Astrocyte (in vitro differentiated cells and primary cell): ENCODE measurements at places on chromosomes 1 and 21. TPM values are rescaled to one million over a fixed set of nuclear protein-coding genes. Genes with fewer than 3 reads are reported as not detected.
A peak's percentile ranks its signal among the peaks of the same experiment; 100 is the strongest.

Gene KRTAP6-1
- total RNA-seq = not detected in 2 replicates

Gene KCNE2
- 0.27 TPM in 1 of 2 replicates, not detected in the other for total RNA-seq

GRCh38 chr1:47561523-47562007, 123.7 kb downstream of the FOXD2 start:
- no peak overlapping the region for H3K4me3 ChIP-seq
- no peaks in the 10 kb centered on the region for H3K36me3 ChIP-seq
- peak; percentile 9 for DNase-seq
- no peaks in the 10 kb centered on the region for H3K4me1 ChIP-seq
- H3K27ac ChIP-seq = no peak overlapping the region
- H3K27me3 ChIP-seq = peaks cover 18% of the 10 kb centered on the region

- DNase-seq = no peak
- H3K36me3 ChIP-seq = no peaks in the 10 kb centered on the region
- H3K27ac ChIP-seq = no peak overlapping the region
- no peaks in the 10 kb centered on the region for H3K4me1 ChIP-seq
- H3K4me3 ChIP-seq = no peak overlapping the region
These were observed 276.6 kb downstream of the NFIA start for GRCh38 chr1:61358770-61359455.

DNA sequence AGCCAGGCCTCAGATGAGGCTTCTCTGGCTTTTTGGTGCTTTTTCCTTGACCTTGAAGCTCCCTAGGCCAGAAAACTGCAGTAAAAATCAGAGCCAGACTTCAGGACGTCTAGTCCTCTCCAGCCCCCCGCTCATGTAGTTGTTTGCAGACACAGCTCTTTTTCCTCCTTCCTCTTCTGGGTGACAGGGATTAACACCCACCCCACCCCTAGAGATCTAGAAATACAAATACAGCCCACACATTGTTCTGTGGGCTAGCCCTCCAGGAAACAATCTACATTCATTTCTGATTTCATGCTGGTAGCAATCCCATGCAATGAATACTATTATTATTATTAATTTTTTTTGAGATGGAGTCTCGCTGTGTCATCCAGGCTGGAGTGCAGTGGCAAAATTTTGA, 9.9 kb upstream of the CLSTN1 start:
- H3K36me3 ChIP-seq = no peaks in the 10 kb centered on the region
- peaks cover 10% of the 10 kb centered on the region for H3K4me1 ChIP-seq
- no peaks in the 10 kb centered on the region for H3K27me3 ChIP-seq
- no peak overlapping the region for H3K4me3 ChIP-seq

DNA sequence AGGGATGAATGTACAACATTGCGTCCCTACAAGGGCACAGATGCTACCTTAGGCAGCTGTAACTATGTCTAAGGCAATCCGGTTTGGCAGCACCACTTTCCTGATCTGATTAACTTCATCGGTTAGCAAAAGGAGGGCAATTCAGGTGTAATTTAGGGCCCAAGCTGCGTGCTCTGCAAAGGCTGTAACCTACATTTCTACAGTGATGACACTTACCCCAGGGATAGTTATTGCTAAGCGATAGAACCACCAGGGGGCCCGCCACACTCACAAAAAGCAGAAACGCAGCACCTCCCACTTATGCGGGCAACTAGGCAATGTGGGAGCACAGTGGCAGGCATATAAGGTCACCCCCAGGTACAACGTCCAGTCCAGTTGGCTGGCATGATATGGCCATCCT, 113.5 kb downstream of the GDAP2 start:
- no peak overlapping the region for H3K4me3 ChIP-seq
- H3K4me1 ChIP-seq = peaks cover 19% of the 10 kb centered on the region
- H3K27me3 ChIP-seq = no peaks in the 10 kb centered on the region

Gene C1orf167
- total RNA-seq = not detected in 2 replicates

DNA sequence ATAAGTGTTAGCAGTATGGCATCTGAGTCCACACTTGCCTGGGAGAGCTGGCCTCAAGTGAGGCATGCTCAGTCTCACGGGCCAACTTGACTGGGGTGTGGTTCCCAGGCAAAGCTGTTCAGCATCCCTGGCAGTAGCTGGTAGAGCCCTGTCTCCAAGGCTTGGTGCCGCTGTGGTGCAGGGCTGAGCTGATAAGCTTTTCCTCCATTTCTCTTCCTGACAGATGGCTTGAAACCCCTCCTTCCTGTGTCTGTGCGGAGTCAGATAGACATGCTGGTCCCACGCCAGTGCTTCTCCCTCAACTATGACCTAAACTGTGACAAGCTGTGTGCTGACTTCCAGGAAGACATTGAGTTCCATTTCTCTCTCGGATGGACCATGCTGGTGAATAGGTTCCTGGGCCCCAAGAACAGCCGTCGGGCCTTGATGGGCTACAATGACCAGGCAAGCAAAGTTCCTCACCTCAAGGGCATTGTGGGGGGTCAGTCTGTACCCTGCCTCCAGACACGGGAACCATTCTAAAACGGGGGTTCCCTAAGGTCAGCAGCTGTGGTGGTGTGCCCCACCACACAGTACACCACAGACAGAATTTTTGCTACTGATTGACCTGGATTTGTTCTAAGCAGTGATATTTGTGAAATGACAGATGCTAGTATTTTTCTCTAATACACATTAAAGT, 13.7 kb upstream of the MIIP start:
- no peak overlapping the region for H3K4me3 ChIP-seq
- DNase-seq = no peak
- peaks cover 48% of the 10 kb centered on the region for H3K36me3 ChIP-seq
- no peak overlapping the region for H3K27ac ChIP-seq
- peaks cover 10% of the 10 kb centered on the region for H3K4me1 ChIP-seq
